ENCODE measurements at places on chromosomes 16 and 17. TPM values are rescaled to one million over a fixed set of nuclear protein-coding genes. Genes with fewer than 3 reads are reported as not detected.

The WDR45B gene
- 79.9 TPM for total RNA-seq

The SHCBP1 gene
- total RNA-seq: 26.8 TPM

The BOLA2B gene
- total RNA-seq: 25.6 TPM

The CCL2 gene
- 135 TPM for total RNA-seq

The KCNH4 gene
- not detected for total RNA-seq

The ZSCAN10 gene
- not detected for total RNA-seq

The KCNAB3 gene
- total RNA-seq: 0.32 TPM

The TP53TG3E gene
- not detected for total RNA-seq

The ABI3 gene
- total RNA-seq: 26.5 TPM

The TPSD1 gene
- not detected for total RNA-seq

The CES5A gene
- total RNA-seq: not detected

The IFI35 gene
- 20.3 TPM for total RNA-seq

The ENO3 gene
- total RNA-seq: 1.3 TPM

The TEX14 gene
- total RNA-seq: under 0.01 TPM

The GPR142 gene
- total RNA-seq: not detected

The SLC38A8 gene
- not detected for total RNA-seq

The TVP23A gene
- total RNA-seq: not detected

The TMC5 gene
- total RNA-seq: not detected

The KCTD19 gene
- 0.33 TPM for total RNA-seq

The MYLK3 gene
- total RNA-seq: 0.04 TPM

The PIK3R5 gene
- not detected for total RNA-seq

The IL17C gene
- not detected for total RNA-seq

The RNF112 gene
- total RNA-seq: 0.07 TPM

The CACNG4 gene
- total RNA-seq: not detected

The TERB1 gene
- total RNA-seq: not detected

The WDR90 gene
- 14.8 TPM for total RNA-seq

The C16orf96 gene
- total RNA-seq: not detected

The OR4D1 gene
- total RNA-seq: not detected

The HS3ST3B1 gene
- 0.13 TPM for total RNA-seq

The TBC1D16 gene
- 43.6 TPM for total RNA-seq
